NCI-H1092 treated with DMSO at 0.1 percent for 48 hours (cell line): ENCODE measurements at places on chromosomes 3 and 15.

DNA sequence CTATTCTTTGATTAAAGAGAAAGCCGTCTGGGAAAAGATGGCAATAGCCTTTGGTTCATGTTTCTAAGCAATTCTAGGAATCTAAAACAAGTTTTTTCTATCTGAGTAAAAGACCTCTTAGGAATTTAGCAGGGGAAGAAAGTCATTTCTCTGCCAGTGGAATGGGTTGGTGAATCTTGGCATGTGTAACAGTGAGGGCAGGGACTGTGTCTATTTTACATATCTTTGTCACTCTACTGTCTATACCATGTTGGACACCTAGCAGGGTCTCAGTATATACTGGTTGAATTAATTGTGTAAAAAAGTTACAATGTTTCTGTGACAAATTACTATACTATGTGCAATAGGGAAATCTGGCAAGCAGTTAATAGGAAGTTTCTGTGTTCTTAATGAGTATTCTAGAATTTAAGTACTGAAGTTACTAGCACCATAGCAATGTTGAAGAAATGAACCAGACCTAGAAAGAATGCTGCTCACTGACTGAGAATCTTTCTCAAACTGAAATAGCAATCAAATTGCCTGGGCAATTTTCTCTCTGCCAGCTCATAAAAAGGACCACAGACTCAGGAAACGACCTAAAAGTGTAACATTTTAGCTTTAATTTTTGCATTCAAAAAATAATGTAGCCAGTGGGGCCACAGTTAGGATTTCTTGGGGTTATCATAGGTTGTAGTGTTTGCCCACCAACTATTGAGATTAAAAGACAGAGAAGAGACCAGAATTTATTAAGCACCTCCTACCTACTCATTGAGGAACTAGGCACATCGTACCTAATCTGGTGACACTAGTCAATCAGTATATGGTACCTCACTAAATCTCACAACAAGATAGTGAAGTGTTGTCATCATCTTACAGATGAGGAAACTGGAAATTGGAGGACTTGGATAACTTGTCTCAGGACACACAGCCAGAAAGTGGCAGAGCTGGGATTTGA is 56.2 kb upstream of the LEKR1 start:
- DNase-seq: no peak

DNA sequence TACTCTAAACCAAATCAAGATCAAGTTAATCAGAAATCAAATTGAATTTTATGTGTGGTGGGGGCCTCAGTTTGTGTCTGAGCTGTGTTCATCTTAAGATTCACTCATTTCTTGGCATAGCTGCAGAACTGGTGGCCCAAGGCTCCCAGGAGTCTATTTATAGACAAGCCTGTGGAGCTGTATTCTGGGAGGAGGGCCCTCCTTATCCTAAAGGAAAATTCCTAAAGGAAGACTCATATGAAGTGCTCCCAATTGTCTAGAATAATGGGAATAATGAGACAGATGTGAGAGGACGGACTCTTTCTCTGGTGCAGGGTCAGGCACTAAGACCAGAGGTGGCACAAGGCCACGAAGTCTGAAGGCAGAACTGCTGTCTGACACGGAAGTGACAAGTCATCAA is 38.9 kb downstream of the C3orf85 start:
- DNase-seq: no peak

DNA sequence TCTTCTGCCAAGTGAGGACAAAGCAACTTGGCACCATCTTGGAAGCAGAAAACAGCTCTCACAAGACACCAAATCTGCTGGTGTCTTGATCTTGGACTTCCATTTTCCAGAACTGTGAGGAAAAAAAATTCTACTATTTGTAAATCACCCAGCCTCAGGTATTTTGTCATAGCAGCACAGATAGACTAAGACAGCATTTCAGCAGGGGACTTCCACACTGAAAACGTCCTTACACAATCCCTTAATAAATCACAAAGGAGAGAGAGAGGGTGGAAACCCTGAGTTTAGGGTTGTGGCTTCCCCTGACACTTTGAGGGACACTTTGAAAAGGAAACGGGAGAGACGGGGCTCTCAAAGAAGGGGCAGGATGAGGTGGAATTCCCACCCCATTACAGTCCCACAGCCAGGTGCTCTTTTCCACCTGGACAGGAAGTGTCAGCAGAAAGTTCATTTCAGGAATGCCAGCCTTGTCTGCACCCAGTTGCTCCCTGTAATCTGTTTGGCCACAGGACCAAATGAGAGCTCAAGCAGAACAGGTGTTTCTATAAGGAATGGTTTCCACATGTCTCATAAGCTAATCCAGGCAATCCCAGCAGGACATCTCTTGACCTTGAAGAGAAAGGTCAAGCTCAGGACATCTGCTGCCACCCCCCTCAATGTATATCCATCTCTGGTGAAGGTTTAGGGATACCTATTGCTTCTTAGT is 51.3 kb downstream of the MYLK start:
- DNase-seq: no peak

DNA sequence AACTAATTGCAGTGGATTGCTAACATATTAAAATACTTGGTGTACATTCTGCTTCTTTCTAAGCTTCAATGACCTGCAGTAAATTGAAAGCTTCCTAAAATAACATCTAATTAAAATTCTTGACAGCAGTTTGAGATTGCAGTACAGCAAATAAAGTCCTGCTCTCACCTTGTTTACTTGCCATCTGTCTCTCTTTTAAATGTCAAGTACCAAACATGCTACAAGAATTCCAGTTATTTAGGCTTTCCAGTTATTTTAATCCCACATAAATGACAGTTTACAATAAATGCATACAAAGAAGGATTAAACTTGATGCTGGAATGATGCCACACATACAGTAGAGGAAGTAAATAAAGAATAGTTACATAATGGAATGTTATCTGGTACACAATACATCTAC is 33.2 kb downstream of the CBLB start:
- no peak for DNase-seq

GRCh38 chr15:81189583-81190283 is 6.9 kb upstream of the IL16 start:
- no peak for DNase-seq

DNA sequence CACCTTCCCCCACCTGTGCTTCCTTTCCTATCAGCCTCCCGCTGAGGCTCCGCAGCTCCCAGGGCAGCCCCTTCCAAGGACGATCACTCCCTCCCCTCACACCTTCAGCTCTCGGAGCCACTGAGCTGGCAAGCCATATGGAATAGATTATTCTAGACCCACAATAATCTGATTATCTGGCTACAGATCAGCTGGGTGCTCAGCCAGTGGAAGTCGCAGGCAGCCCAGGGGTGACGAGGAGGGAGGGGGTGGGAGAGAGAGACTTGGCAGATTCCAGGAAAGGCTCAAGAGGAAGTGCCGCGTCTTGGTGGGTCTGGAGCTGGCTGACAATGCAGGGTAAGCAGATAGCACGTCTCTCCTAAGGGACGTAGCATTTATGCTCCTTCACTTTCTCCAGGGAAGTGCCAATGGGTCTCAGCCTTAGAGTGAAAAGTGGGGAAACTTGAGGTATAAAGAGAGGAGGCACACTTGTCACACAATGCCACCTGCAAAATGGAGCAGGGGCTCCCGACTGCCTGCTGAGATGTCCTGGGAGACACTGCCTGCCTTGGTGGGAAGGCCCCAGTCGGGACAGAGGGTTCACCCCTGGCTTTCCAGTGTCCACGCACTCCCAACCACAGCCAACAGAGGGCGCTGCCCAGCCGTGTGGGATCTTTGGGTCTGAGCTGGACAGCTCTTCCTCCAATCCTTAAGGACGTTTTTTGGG is 9.4 kb upstream of the MESP1 start:
- peak; percentile 11 for DNase-seq

DNA sequence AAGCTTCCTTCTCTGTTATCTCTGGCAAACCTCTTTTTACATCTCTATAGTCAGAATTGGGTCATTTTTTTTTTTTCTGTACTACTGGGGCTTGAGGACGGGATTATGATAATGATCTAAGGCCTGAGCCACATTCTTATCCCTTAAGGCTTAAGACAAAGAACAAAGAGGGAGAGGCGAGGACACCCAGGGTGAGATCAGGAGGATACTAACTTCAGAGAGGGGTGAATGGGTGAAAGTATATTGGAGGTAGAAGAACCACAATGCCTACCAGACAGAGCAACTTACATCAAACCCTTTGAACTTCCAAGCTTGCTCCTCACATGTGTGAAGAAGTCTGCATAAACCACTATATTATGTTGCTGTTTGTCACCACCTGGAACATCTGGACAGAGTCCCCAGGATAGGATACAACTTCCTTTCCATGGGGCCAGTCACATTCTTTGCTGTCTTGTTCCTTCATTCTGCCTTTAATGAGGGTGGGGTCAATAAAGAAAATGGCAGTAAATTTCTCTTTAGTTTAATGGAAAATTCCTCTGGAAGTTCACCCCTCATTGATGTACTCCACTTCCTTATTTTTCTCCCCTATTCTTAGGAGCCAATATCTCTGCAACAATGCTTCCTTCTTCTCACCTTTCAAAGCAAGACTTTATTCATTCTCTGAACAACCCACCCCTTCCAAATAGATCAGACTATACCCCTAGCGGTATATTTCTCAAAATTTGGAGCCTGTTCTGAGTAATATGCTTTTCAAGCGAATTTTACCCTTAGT is 9.1 kb upstream of the PDCD6IP start:
- no peak for DNase-seq

DNA sequence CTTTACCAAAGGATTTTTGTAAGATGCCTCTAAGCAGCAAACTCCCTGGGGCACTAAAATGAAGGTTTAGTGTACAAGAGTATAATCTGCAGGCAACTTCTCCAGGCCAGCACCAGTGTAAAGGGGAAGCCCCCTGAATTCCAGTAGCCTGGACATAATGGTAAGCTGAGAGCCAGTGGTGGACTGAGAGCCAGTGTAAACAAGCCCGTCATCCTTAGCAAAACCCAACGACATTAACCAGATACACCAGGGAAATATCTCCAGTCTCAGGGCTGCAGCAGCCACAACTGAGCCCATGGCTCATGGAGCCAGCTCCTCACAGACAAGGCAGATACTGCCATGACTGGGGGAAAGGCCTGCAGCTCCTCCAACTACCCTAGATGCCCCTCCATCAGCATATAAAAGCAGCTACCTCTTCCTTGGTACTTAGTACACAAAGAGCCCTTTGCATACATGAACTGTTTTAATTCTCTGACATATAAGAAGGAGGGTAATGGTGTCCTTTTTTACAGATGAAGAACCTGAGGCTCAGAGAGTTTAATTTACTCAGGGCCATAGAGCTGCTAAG is 21.7 kb downstream of the PARP16 start:
- DNase-seq: no peak
